Glutamatergic neuron (in vitro differentiated cells): ENCODE measurements at places on chromosomes 3 and 15.

DNA sequence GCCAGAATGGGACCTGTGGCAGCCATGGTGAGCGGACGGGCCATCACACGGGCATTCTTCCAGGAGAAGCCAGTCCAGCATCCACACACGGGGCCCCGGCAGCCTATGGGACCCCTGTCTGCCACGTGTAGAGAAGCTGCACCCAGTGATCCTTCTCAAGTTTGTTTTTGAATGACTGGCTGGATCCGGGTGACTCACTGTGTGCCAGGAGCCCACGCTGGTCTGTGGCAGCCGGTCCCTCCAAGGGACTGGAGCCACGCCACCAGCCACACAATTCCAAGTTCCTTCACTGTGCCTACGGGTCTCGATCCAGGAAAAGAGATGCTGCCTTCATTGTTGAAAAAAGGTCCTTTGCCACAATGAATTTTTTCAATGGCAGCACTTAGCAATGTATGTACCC is 58.1 kb downstream of the ATP10A start:
- DNase-seq, result no peak

- no peak for DNase-seq
These were observed 42.3 kb downstream of the FGD5 start for GRCh38 chr3:14861031-14861430.

DNA sequence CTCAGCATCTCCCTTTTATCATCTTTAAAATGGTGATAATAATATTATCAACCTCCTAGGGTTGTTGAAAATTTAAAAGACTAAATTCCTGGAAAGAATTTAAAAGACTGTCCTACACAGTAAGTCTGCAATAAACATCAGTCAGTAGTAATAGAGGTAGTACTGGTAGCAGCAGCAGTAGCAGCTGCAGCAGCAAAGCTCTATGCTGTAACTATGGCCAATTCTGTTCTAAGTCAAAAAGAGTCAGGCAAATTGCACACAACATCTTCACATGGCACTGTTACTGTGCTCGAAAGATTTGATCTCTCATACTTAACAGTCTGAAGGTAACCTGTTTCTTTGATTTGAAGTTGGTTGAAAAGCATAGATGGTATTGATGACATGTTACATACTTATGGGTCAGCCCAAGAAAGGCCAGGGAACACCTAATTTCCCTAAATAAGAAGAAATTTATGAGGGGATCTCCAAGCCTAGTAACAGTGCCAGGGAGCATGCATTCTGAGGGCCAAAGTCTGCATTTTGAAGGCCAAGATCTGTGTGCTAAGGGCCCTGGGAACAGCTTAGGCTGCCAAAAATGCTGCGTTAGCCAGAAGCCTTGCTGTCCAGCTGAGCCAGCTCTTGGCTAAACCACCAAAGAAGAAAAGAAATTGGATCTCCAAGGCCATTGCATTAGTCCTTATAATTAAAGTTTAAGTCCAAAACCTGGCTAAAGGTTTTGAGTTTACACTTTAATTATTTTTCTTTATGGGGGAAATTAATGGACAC is 68.2 kb downstream of the SIDT1 start:
- no peak for DNase-seq

DNA sequence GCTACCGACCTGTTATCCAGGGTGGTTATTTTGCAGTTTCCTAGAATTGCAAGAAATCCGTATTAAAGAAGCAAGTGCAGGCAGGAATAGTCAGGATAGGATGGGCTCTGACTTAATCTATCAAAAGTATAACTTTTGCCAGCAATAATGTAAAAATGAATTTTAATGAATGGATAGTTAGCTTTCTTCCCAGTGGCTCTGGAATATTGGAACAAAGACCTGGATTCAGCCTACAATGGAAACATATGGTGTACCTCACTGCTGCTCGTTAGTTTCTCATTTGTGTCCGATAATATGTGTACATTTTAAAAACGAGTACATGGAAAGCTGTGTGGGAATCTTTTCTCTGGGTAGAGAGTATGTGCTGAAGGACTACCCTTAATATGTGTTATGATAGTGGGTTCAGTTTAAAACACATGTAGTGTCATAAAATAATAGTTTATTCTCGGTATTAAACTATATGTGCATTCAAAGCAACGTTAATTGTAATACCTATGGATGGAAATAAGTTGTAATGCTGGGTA is 805 bp downstream of the SERPINI1 start:
- DNase-seq, result no peak

GRCh38 chr15:74365598-74366445 is 1.6 kb downstream of the CYP11A1 start:
- peak; percentile 74 for DNase-seq

DNA sequence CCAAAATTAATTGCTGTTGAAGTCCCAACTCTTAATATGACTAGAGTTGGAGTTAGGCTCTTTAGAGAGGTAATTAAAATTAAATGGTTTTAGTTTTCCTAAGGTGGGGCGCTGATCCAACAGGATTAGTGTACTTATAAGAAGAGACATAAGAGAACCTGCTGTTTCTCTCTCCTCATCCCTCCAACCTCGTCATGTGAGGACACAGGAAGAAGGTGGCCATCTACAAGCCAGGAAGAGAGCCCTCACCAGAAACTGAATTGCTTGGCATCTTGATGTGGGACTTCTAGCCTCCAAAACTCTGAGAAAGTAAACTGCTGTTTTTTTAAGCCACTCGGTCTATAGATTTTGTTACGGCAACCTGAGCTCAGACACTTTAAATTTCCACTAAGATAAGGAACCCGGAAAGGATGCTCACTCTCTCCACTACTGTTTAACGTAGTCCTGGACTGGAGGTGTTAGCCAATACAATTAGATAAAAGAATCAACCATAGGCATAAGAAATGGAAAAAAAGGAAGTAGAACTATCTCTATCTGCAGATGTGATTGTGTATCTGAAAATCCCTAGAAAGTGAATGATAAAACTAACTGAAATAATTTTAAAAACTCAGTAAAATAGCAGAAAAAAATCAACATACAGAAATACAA is 26.8 kb downstream of the DCBLD2 start:
- no peak for DNase-seq

DNA sequence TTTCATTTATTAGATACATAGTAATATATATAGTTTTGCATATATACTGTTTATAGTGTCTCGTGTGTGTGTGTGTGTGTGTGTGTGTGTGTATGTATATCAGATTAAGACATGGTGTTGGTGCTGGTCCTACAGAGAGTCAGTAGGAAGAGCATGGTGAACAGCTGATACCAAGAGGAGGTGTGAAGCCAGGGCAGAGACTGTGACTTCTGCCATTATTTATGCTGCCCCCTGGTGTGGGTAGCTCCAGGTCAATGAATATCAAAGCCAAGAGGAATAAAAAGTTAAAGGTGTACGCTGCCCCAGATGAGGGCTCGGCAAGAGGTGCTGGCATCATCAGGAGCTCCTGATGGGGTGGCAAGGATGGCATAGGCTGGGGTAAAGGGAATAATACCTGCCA is 299.5 kb upstream of the RASGRP1 start:
- no peak for DNase-seq

DNA sequence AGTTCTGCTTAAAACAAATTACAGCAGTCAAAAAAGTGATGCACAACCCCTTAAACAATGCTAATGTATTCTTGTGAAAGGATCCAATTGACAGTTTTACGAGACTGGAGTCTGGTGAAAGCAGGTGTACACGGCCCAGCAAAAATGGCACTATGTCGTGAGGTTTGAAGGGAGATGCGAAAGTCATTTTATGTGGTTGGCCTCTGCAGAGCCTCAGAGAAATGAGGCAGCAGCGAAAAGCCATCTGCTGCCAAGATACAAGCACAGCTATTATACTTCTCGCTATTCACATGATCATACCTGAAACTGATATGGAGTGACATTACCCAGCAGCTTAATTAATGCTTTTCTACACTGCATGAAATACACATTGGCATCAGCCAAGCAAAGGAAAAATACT is 36.4 kb downstream of the MECOM start:
- DNase-seq, result no peak

DNA sequence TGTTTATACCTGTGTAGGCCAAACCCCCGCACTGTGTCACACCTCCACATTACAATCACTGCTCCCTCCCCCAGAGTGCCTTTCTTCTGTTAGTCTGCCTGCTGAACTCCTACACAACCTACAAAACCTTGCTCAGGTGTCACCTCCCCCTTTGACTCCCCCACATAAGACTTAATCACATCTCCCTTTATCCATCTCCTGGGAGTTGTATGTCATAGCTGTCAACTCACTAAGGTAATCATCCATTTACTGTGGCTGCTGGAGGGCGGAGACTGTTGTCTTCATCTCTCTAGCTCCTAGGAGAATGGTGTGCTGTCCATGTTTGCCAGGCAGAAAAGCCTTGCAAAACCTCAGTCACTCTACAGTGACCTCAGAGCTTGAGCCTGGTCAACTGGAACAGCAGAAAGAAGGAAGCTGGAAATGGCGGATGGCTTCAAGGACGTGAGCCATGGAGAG is 43.8 kb downstream of the ZNF710 start:
- no peak for DNase-seq

- DNase-seq, result no peak
These were observed 38.9 kb downstream of the CPN2 start for GRCh38 chr3:194312186-194312742.

GRCh38 chr15:39066677-39067076 is 502.1 kb upstream of the RASGRP1 start:
- no peak for DNase-seq

DNA sequence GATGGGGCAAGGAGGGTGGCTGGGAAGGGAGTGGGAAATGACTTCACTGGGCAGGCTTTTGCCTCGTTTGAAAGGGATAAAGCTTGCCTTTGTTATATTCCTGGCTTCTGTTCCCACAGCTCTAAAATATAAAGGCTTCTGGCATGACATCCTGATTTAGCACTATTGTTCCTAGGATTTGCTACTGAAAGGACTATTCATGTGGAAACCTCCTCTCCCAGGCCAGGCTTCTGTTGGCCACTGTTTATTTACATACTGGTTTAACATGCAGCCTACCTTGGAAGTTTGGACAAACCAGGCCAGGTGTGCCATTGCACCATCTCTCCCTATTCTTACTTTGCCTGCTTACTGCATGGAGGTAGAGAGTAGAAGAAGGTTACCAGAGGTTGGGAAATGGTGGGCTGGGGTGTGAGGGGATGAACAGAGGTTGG is 2.4 kb upstream of the LMCD1 start:
- no peak for DNase-seq

- no peak for DNase-seq
These were observed 23.6 kb downstream of the GRAMD2A start for GRCh38 chr15:72173864-72174550.

DNA sequence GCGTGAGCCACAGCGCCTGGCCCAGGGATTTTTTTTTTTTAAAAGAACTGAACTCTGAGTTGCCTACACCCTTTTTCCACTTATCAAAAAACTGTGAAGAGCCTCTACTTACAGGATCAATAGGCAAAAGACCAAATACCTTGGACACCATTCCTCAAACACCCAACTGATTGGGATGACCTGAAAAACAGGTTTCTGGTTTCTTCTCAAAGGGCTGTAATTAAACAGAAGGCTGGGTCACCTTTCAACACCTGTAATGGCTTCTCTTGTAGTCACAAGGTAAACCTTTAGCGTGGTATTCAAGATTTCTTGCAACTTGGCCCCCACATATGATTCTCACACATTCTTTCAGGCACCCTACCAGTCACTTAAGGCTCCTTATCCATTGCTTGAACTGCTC is 38.4 kb upstream of the PLXND1 start:
- DNase-seq, result no peak

GRCh38 chr3:122993124-122993978 is 34.2 kb downstream of the SEMA5B start:
- no peak for DNase-seq

GRCh38 chr15:77107531-77108355 is 36.8 kb upstream of the TSPAN3 start:
- peak; percentile 72 for DNase-seq

DNA sequence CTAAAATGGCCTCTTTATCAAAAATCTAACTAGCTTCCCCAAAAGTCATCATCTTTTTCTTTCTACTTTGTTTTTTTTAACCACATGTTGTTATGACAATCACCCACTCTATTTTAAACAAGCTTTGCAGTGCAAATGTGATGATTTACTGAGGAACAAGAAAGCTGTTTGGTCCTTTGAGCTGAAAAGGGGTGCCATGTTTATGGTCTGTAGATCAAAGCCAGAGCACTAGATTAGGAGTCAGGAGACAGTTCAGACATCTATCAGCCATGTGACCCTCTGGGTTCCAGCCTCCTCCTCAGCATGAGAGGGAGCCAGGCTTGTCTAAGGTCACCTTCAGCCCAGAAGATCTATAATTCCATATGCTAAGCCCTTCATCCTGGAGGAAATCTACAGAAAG is 65.9 kb downstream of the RPL22L1 start:
- DNase-seq, result no peak

GRCh38 chr3:4986175-4986781 is 7.0 kb downstream of the BHLHE40 start:
- DNase-seq, result no peak

DNA sequence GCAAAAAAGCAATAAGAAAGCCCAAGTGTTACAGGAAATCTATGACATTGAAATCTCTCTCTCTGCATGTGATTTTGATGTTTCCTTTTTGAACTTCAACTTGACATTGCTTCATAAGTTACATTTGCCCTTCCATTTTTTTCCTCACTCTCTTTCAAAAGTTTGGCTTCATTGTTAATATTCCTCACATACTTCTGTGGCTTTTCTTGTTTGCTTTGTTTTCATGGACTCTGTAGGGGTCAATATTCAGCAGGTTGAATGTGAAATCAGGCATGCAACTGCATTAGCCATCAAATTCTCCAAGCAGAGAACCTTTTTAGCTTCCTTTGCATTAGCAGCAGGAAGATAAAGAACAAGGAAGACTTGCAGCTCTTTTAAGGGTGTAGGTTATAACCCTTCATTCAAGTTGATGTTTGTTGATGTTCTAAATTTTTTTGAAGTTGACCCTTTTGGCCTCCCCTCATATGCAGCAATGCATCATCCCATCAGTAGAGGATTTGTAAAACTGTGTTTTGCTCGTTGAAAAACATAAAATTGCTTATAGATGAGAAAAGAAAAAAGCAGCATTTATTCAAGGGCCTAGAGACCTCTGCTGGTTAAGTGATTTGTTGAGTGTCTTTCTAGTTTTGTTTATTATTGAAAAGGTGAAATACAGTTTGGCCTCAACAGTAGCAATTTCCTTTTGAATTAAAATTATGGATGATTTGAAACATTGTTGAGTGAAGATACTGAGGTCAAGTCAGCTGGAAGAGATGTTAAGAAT is 211.4 kb downstream of the IL5RA start:
- no peak for DNase-seq

DNA sequence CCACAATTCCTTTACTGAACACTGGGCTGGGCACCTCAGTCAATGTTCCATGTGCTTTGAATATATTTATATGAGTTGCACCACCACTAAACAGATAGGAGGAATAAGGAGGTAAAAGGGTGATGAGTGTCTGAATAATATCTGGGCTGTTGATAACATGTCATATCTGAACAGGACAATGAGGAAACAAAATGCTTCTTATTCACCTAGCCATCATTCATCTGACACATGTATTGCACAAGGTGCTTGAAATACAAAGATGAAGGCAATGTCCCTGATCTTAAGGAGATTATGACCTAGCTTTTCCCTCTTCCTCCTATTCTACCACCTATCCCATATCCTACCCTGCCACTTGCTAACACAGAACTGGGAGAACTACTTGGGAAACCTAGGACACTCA is 8.0 kb upstream of the CERS3 start:
- DNase-seq, result no peak

GRCh38 chr3:79767194-79767904 is 449 bp downstream of the ROBO1 start:
- peak; percentile 33 for DNase-seq

- DNase-seq, result no peak
These were observed 62.1 kb downstream of the PDCD6IP start for GRCh38 chr3:33860373-33861050.
